ENCODE measurements at places on chromosomes 7 and 10.

DNA sequence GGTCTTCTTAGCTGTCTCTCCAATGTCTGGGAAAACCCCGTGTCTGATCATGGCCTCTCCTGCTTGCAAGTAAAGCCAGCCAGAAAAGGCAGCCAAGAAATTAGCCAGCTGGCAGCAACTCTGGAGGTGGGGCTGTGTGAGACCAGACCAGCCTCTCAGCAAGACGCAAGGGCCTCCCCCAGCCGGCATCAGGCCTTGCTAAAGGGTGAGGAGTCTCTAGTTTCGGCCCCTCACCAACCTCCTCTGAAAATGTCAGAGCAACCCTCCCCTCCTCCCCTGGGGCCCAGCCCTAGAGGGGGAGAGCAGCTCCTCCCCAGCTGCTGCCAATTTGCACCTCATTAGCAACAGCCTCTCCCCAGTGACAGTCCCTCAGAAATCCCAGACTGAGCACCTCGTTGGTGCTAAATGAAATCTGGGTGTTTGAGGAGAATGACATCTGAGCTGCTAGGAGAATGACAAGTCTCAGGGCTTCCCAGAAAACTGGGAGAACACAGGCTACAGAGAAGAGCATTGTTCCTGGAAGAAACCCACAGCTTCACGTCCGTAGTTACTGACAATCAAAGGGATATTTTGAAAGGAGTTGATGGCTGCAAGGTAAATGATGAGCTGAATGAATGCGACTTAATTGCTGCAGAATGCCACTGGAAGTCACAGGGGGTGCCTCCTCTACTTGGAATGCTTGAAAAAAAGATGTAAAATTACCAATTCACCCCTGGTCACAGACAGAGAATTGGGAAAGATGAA, 25.9 kb downstream of the DGKI start:
- DNase-seq: no peak

DNA sequence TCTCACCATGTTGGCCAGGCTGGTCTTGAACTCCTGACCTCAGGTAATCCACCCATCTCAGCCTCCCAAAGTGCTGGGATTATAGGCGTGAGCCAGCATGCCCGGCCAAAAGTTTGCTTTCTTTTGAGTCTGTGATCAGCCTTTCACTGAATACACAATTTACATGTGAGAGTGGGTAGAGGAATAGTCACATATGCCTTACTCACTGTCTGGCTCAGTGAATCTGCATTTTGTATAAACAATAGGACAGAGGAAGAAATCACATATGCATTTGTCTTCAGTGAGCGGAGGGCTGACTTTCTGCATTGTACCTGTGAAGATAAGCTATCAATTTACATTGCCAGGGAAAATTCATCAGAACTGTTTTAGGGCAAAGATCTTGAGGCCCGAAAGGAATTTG, 2.5 kb upstream of the TECPR1 start:
- DNase-seq: no peak

DNA sequence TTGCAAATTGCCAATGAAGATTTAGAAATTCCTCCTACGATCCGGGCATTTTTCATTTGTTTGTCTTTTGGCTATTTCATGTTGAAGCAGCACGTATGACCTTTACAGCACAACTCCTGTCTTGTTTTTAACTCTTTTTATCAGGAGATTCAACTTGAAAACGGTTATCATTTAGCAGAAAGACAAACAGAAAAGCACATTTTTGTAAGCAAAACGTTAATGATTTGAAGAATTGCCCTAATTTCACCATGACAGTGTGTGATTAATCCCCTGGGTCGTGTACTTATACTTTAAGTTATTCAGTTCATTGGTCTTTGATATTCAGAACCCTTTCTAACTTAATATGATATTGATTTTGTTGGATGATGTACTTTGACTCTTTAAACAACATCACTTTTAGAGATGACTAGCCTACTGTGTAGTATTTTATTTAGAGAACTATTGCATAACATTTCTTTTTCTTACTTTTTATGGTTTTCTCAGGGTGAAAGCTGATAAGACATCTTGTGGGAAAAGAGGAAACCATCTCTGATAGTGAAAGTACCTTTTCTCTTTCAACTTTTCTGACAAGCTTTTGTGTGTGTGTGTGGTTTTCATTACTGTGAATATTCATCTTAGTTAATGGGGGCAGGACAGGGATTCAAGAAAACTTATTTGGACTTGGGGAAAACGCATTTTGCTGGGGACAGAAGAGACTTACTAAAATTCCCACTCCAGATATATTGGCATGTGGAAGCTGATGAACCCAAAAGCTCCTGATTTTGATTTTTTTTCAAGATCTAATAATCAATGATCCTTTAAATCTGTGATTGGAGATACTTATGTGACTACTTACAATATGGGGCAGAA, 8.1 kb downstream of the HHEX start:
- no peak for DNase-seq

DNA sequence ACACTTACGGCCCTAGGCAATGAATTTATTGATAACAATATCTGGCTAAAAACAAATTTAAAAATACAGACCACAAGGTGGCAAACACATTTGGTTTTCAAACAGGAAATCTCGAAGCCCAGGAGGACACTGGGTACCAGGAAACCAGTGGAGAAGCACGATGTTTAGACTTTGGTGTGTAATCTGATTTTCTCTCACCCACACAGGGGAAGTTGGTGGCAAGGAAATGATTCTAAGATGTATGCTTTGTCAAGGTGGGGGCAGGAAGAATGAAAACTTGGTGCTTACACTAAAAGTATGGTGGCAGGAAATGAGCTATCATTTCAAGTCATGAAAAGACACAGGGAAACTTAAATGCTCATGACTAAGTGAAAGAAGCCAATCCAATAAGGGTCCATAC, 113.2 kb upstream of the ANKRD1 start:
- no peak for DNase-seq

- no peak for DNase-seq
These were observed 982.8 kb upstream of the SORCS1 start for GRCh38 chr10:108147346-108147745.

GRCh38 chr10:71270301-71271220, 48.5 kb upstream of the SLC29A3 start:
- peak; percentile 81 for DNase-seq

DNA sequence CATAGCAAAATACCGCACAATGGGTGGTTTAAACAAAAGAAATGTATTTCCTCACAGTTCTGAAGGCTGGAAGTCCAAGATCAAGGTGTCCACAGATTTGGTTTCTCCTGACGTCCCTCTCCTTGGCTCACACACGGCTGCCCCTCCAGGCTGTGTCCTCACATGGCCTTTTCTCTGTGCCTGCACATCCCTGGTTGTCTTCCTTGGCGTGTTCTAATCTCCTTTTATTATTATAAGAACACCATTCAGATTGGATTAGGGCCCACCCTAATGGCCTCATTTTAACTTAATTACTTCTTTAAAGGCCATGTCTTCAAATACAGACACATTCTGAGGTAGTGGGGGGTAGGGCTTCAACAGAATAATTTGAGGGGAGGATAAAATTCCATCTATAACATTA, 87.9 kb downstream of the FZD1 start:
- no peak for DNase-seq

- DNase-seq: no peak
These were observed 11.9 kb upstream of the WDFY4 start for GRCh38 chr10:48672596-48673265.

DNA sequence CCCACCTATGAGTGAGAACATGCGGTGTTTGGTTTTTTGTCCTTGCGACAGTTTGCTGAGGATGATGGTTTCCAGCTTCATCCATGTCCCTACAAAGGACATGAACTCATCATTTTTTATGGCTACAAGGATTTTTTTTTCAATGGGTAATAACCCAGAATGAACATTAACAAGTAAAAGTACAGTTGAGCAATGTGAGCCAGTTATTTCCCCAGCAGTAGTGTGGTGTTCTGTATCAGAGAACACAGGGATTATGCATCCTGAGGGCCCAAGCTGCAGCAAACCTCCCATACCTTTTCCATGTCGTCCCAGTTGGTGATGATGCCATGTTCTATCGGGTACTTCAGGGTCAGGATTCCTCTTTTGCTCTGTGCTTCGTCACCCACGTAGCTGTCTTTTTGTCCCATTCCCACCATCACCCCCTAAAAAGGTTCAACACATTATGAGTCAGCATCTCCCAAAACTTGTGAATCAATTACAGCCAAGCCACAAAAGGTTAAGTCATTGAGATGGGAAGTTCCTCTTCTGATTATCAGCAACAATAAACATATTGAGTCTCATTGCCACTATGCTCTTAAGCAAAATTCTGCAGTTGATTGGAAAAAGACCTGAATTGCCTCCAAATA, 5.5 kb downstream of the ACTA2 start:
- DNase-seq: no peak

- DNase-seq: no peak
These were observed 1.8 kb upstream of the XPNPEP1 start for GRCh38 chr10:109924967-109925620.

DNA sequence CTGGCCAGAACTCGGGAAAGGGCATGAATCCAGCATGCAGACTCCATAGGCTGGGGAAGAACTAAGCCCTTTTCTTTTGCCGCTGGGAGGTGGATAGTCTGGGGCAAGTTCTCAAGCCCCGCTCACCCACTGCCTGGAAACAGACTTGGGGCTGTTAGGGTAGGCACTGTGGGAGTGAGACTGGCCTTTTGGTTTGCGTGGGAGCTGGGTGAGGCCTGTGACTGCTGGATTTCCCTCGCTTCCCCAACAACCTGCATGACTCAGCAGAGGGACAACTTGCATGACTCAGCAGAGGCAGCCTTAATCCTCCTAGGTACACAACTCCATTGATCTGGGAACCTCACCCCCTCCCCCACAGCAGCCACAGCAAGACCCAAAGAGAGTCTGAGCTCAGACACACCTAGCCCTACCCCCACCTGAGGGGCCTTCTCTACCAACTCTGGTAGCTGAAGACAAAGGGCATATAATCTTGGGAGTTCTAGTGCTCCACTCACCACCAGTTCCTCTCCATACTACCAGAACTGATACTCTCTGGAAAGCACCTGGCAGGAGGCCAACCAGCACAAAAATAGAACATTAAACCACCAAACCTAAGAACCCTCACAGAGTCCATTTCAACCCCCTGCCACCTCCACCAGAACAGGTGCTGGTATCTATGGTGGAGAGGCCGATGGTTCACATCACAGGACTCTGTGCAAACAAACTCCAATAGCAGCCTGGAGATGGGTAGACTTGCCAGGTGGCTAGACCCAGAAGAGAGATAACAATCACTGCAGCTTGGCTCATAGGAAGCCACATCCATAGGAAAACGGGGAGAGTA, 81.4 kb upstream of the LAMB4 start:
- no peak for DNase-seq

- no peak for DNase-seq
These were observed at the start of gene AMPH for GRCh38 chr7:38630720-38631673. Gene AMPH (minus strand): TSS chr7:38631373. CDS start chr7:38631351, 22 bp downstream.

GRCh38 chr10:91601212-91601611, 31.7 kb downstream of the PPP1R3C start:
- DNase-seq: no peak

DNA sequence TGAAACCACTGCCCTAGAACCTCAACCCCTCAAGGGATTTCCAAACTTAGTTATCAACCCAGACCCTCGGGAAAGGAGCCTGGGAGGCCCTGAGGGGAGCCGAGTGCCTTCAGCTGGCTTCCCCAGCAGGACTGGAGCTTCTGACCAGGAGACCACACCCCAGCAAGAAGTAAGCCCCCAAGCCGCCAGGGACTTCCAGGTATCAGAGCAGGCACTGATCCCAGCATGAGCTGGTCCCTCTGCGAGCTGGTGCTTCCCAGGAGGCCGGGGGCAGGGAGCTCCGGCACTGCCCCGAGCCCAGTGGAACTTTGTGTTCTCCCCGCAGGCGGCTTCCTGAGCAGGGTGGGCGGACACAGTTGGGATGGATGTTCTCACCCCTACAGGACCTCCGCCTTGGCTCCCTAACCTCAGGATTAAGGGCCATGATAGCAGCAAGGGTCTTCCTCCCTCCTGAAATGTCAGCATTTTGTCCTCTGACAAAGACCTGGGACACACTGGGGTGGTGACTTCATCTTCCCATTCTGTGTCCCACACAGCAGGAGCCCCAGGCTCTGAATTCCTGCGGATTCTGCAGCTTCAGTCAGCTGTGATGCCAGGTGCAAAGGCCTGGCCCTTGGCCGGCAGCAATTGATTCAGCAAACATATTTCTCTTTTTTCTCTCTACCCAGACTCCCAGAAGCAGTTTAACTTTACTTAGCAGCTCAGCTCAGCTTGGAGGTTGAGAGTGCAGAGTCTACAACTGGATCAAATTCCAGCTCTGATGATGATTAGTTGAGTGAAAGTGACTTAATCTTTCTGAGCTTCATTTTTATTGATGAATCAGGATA, 11.6 kb downstream of the ATP6V0E2 start:
- DNase-seq: no peak

DNA sequence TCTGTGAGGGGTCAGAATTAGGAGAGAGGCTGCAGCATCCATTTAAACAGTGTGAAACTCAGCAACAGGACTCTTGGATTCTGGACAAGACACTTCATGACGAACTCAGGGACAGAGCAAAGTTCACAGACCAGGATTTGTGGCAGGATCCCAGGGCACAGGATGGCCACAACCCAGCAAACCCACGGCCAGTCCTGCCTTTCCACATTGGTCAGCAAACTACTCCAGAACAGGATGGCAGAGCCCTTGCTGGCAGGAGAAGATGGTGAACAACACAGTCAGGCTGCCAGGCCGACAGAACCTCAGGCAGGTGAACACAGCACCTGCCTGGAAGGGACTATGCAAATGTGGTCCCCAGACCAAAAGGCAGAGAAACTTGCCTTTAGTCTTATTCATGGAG, 34.4 kb downstream of the VSTM4 start:
- no peak for DNase-seq

- no peak for DNase-seq
These were observed 108.4 kb upstream of the SEMA3A start for GRCh38 chr7:84302949-84303348.

DNA sequence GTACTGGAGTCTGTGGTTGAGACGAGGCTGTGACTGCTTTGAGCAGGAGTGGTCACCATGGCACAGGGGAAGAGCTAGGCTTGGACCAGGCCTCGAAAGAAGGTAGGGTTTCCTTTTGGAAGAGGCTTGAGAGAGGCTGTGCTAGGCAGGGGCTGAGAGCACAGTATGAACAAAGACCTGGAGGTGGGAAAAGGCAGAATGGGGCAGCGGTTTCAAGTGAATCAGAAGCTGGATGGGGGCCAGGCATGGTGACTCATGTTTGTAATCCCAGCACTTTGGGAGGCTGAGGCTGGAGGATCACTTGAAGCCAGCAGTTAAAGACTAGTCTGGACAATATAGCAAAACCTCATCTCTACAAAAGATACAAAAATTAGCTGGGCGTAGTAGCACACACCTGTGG, 65.9 kb downstream of the CLIP2 start:
- peak; percentile 84 for DNase-seq

DNA sequence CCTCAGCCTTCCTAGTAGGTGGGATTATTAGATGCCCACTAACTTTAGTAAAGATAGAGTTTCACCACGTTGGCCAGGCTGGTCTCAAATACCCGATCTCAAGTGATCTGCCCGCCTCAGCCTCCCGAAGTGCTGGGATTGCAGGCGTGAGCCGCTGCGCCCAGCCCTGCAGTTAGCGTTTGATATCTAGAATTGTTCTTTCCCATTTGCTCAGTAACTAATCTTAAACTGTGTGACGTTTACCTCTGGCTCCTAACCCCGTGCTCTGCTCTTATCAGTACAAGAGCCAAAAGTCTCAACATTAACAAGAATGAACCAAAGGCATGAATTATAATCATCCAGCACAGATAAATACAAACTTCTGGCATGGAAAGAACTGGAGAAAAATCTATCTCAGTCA, 47.4 kb downstream of the IGF2BP3 start:
- no peak for DNase-seq

- DNase-seq: no peak
These were observed 63.6 kb downstream of the MACC1 start for GRCh38 chr7:20153567-20153966.

GRCh38 chr10:6173203-6173602, 29.5 kb upstream of the PFKFB3 start:
- no peak for DNase-seq

Data from RKO (cell line).